Activated CD4-positive, CD25-positive, alpha-beta regulatory T cell treated with anti-CD3 and anti-CD28 coated beads, Interleukin-2, amount 50 U/mL, for 24 hours (primary cell): ENCODE measurements at places on chromosomes 11 and 22.

DNA sequence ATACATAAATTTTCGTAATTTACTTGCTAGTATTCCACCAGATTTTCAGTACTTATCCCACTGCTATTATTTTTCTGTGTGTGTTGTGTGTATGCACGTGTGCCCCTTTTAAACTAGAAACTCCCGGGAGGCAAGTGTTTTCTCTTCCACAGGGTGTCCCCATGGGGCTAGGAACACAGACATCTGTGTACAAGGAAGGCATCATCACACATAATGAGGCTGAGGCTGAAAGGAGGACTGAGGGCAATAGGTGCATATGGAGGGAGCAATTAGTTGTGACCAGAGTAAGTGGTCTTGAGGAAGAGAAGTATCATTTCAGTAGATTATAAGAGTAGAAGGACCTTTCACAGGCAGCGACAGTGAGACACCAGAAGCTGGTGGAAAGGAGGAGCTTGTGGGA is 2.1 kb upstream of the DPAGT1 start:
- ATAC-seq = no peak

- ATAC-seq = no peak
Observed at GRCh38 chr11:16395601-16396000, 39.3 kb upstream of the SOX6 start.

GRCh38 chr22:25970999-25971811 is 198.1 kb upstream of the SEZ6L start:
- ATAC-seq = no peak

- no peak for ATAC-seq
Observed at GRCh38 chr11:28401446-28401845, 293.3 kb downstream of the METTL15 start.

GRCh38 chr11:68798221-68798813 is 43.4 kb downstream of the CPT1A start:
- ATAC-seq = no peak

- no peak for ATAC-seq
Observed at GRCh38 chr11:22347857-22348487, 9.8 kb downstream of the SLC17A6 start.

DNA sequence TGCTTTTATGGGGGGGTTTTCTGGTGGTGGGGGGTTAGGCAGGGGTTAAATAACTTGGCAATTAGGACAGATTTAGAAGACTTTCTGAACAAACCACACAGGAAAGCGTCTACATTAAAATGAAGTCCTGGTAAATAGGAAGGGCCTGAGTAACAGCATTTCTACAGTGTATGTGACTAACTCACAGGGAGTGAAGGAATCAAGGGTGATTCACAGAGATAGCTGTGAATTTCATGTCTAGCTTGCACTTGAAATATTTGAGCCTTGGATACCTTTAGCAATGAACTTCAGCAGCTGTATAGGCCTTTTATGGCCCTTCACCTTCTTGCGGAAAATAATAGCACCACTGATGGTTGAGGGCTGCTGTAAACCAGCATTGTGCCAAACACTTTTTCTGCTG is 26.1 kb upstream of the LDHA start:
- no peak for ATAC-seq

GRCh38 chr22:32896891-32897290 is 95.4 kb downstream of the TIMP3 start:
- ATAC-seq = no peak

GRCh38 chr11:92941676-92942571 is 27.5 kb upstream of the MTNR1B start:
- ATAC-seq = no peak

DNA sequence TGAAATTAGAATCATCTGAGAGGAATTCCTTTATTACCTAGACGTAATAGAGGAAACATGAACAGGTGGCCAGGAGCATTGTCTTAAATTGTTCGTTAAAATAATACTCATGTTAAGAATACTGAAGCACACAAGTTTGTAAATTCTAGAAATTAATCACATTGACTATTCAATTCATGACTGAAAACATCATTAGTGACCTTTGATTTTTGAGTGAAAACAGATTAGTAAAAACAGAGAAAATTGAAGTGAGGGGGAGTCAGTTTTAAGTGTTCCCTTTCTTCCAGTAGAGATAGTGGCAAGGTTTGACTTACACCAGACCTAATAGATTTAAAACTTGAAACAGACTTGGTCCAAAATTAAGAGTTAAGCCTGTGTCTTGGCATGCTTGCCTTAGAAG is 1.4 kb downstream of the ZFP91 start:
- ATAC-seq = no peak

- ATAC-seq = no peak
Observed at GRCh38 chr11:112658431-112658878, 302.8 kb upstream of the NCAM1 start.

- no peak for ATAC-seq
Observed at GRCh38 chr22:50441428-50441993, 33.3 kb downstream of the SBF1 start.
